ENCODE measurements at places on chromosomes 12 and 14.

DNA sequence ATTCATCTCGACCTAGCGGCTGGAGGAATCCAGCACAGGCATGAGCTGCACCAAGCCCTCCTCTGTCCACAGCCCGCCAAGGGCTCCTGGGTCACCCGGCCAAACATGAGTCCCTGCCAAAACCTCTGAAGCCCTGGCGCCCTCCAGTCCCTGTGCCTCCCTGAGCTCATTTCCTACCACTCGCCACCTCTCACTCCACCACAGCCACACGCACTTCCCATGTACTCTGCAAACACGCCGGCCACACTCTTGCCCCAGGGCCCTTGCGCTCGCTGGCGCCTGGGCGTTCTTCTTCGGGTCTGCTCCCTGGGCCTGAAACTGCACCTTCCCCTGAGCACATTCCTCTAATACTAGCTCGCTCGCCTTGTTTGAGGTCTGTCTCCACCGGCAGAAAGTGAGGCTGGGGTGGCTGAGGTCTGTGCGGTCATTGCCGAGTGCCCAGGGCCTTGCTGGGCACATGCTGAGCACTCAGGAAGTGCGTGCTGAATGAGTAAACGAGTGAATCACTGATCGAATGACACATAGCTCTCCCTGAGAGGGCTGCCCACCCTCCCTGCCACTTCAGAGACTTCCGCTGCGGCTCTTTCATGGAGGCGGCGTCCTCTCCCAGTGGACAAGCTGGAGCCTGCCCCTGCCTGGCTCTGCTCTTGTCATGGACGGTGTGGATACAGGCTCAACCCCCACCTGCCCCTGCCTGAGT is 33.7 kb upstream of the DLK1 start:
- no peak for DNase-seq

DNA sequence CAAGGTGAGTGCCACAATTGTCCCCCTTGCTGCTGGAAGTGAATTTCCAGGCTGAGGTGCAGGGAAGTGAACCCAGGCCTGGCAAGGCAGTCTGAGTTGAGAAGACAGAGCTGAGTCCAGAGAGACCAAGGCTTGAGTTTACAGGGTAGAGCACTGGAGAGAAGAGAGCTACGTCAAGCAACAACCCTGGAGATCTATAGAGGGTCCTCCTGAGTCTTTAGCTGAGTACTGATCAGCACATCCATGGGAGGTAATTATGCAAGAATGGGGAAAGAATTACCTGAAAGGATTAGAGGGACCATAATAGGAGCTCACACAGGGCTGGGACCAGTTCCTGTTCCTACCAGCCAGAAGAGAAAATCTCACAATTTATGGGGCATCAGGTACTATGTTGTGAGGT is 190.7 kb downstream of the NEDD1 start:
- no peak for DNase-seq

- no peak for DNase-seq
Measured at GRCh38 chr14:42556551-42556950, 949.9 kb downstream of the LRFN5 start.

DNA sequence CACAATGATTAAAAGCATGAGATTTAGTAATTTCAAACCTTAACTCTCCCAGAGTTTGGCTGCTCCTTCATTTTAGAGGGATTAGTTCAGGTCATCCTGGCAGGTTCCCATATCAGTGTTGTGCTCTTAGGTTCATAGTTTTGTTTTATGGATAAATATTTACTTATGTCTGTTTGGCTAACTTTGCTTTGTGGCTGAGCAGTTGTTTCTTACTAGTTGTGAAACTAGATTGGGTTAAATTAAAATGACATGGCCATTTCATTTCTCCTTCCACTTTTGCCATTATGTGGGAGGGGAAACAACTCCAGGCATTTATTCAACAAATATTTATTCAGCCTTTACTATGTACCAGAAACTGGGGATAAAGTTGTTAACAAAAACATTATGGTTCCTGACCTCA is 158.8 kb downstream of the TMTC3 start:
- no peak for DNase-seq

- no peak for DNase-seq
Measured at GRCh38 chr12:94208622-94208966, 60.2 kb downstream of the PLXNC1 start.

- no peak for DNase-seq
Measured at GRCh38 chr14:89351516-89352404, 65.3 kb downstream of the FOXN3 start.

DNA sequence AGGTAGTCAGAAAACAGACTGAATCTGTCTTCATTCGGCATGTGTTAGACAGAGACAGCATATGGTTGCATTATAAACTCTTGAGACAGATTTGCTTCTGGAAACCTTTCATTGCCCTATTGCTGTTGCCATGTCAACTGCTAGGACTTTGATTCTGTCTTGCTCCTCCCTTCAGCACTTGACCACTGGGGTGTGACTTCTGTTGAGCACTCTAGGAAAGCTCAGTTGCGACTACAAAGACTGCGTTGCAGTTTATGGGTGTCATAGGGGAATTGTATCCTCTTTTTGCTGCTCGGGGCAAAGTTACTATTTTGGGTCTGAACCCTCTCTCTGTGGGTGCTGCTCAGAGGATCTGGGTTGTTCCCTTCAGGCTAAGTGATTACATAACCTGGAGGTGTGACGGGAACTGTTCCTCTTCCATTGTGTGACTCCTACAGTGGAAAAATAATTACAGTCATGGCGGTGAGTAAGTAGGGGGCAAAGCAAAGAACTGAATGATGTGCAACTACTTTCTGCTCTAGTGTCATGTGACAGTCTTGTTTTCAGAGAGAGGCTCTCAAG is 44.3 kb upstream of the TRIM9 start:
- DNase-seq = no peak

DNA sequence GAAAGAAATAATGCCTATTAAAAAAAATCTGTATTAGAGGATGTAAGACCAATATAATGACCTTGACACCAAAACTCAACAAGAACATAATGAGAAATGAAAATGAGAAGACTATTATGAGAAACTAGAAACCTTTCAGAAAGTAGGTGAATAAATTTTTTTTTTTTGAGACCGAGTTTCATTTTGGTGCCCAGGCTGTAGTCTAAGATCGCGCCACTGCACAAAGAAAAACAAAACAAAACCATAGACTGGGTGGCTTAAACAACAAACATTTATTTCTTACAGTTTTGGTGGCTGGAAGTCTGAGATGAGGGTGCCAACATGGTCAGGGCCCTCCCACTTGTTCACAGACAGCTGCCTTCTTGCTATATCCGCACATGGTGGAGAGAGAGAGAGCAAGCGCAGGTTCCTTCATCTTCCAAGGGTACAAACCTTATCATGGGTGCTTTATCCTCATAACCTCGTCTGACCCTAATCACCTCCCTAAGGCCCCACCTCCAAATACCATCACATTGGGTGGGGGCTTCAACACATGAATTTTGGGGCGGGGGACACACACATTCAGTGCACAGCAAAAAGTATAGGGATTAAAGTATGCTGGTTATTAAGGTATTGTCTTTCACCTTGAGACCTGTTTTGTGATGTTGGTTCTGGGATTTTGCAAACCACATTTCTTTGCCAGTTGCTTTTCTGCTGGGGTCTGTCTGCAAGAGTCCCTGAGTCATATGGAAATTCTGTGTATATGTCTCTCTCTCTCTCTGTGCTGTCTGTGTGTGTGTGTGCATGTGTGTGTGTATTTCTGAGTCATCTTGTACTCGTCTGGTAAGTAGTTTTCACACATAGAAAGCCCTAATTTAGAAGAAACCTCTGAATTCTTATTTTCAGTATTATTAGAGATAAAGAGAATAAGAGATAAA is 26.2 kb downstream of the ZCRB1 start:
- DNase-seq = no peak

DNA sequence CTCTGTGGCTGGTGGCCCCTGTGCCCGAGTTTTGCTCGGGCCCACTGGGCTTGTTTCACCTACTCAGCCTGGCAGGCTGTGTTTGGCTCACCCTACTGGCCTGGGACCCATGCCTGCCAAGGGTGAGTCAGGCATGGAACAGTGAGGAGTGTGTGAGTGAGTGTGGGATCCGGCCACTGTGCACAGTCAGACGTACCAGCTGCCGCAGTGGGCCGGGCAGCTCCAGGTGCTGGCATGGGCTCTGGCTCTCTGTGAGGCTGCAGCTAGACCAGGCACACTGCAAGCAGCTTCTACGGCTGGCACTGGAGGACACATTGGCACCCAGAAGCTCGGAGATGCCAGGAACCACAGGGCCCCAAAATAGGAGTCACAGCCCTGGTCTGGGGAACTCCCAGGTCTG is 40.6 kb downstream of the HSD17B6 start:
- DNase-seq = no peak

- DNase-seq = peak; percentile 43
Measured at GRCh38 chr14:65225299-65226159, 123.2 kb upstream of the MAX start.

GRCh38 chr12:1369460-1369859 is 224.9 kb downstream of the FBXL14 start:
- no peak for DNase-seq

DNA sequence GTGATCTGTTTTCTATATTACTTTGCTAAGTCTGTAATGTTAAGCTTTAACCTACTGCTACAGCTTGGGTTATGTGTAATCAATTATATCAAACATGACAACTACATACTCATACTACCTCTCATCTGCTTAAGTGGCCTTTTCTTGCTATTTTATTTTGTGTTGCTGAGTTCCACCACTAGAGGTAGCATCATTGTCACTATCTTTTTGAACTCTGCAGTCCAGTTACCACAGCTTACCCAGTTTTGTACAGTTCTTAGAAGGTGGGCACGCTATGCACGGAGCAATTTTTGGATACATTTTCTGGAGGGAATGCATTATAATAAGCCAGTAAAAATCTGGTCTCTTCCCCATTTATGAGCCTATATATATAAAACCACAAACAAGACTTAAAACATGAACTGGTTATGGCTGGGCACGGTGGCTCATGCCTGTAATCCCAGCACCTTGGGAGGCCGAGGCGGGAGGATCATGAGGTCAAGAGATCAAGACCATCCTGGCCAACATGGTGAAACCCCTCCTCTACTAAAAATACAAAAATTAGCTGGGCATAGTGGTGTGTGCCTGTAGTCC is 48.5 kb downstream of the SAV1 start:
- DNase-seq = no peak

DNA sequence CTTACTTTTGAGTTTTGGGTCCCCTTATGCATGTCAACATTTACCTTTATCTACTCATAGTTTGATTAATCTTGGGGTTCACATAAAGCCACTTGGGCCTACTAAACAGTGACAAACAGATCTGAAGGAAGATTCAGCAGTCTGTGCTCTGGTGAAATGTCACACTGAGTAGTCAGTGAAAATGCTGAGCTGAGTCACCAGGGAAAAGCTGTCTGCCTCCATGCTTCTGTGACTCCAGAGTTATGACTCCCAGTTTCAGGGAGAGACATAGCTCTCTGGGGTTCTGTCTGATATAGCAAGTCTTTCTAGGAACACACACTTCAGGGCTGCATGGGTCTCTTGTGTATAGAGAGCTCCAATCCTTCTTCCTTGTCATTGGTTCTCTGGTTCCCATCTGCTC is 406.3 kb upstream of the FAR2 start:
- no peak for DNase-seq

DNA sequence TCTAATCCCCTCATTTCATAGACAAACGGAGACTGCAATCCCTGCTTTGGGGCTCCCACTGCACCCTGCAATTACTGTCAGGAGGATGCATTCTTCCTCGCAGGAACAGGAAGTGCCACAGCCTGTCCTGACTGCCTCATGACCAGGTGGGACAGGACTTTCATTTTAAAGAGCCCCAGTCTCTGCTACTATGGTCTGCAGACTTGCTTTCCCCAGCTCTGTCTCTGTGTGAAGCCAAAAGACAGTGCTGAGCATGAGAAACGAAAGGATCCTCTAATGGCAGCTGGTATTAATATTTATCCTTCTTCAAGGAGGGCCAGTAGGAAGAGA is 60.0 kb upstream of the PNMA1 start:
- DNase-seq = no peak

- no peak for DNase-seq
Measured at GRCh38 chr14:99780690-99781089, 12.5 kb upstream of the EML1 start.

DNA sequence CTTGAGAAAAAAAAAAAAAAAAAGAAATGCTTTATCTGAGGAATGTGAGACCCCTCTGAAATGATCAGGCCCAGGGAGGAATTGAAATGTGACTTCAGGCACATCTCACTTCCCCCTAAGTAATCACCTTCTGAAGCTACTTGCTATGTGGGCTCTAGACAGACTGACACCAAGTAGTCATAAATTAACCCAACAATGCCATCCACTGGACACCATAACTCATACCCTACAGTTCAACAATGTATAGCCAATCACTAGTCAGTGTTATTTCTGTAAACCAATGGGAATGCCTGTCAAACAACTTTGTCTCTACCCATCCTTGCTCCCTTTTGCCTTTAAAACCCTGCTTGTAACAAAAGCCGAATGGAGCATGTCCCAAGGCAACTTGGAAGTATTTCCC is 182.7 kb upstream of the TMPO start:
- DNase-seq = no peak

GRCh38 chr14:75223664-75224154 is 47.3 kb upstream of the TMED10 start:
- DNase-seq = no peak

DNA sequence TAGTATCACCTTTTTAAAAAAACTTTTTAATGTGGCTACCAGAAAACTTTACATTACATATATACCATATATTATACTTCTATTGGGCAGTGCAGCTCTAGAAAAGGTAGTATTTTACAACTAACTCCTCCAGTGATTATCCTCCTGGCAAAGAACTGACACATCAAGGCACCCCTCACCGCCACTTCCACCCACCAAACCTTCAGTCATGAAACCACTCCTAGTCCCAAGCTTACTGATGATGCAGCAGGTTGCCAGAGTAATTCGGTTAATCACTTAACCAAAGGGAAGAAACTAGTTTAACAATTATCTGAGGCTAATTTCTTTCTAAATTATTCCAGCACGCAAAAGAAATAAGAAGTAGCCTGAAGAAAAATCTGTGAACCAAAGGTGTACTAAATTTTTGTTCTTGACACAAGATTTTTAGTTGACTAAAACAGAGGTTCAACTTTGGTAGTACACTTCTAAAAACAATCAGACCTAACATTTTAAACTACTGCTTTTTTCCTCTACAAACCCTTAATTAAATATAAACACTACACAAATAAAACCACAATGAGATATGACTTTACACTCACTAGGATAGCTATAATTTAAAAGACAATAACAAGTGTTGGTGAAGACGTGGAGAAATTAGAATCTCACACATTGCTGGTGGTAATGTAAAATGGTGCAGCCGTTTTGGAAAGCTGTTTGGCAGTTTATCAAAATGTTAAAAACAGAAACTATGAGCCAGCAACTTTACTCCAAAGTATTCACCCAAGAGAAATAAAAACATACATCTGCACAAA is 16.7 kb downstream of the SPPL3 start:
- DNase-seq = no peak

GRCh38 chr14:70415788-70416187 is 1.1 kb downstream of the SYNJ2BP start:
- DNase-seq = no peak

GRCh38 chr12:59185295-59185694 is 265.0 kb upstream of the LRIG3 start:
- no peak for DNase-seq

DNA sequence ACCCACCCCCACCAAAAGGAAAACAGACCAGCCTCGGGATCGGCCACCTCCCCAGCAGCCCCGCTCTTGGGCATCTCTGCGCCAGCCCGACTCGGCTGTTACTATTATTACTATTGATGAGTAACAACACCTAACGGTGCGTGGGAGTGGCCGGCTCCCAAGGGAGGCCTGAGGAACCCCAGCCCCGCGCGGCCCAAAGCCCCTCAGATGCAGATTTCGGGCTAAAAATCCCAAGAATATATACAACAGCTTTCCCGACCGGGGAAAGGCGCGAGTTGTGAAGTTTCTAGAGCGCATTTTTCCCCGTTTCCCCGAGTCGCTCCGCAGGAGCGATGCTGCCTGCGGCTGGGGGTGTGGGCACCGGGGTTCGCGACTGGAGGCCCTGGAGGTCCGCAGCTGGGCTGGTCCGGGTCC is 565 bp downstream of the NT5DC3 start:
- no peak for DNase-seq
